NCI-H526 treated with DMSO at 0.1 percent for 48 hours (cell line): ENCODE measurements at places on chromosomes 12 and 14.

DNA sequence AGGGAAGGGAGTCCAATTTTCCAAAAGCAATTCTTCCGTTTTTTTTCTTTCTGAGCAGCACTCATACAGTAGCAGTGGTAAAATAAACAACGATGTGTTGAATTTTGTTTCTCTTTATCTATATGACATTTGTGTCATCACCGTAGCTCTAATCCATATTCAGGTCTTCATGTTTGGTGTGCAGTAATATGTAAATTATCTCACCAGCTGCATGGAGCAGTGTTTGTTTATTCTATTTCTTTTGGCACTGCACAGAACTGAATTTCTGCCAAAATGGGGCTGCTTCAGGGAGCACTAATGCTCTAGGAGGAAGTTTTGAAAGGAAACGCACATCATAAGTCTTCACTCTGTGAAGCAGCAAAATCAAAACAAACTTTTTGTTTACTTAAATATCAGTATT, 130.0 kb upstream of the NPAS3 start:
- DNase-seq, result peak; percentile 64

GRCh38 chr14:30440961-30441360, 118.0 kb upstream of the G2E3 start:
- no peak for DNase-seq

DNA sequence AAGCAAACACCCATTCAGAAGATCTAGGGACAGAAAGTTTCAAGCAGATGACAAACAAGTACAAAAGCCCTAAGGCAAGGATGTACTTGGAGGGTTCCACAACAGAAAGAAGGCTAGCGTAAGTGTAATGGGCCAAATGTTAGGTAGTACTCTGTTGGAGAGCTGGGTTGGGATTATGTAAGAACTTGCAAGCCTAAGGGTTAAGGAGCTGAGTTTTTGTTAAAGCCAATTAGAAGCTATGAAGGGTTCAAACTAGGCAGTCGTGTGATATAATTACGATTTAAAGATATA, 41.4 kb downstream of the HECTD1 start:
- no peak for DNase-seq

DNA sequence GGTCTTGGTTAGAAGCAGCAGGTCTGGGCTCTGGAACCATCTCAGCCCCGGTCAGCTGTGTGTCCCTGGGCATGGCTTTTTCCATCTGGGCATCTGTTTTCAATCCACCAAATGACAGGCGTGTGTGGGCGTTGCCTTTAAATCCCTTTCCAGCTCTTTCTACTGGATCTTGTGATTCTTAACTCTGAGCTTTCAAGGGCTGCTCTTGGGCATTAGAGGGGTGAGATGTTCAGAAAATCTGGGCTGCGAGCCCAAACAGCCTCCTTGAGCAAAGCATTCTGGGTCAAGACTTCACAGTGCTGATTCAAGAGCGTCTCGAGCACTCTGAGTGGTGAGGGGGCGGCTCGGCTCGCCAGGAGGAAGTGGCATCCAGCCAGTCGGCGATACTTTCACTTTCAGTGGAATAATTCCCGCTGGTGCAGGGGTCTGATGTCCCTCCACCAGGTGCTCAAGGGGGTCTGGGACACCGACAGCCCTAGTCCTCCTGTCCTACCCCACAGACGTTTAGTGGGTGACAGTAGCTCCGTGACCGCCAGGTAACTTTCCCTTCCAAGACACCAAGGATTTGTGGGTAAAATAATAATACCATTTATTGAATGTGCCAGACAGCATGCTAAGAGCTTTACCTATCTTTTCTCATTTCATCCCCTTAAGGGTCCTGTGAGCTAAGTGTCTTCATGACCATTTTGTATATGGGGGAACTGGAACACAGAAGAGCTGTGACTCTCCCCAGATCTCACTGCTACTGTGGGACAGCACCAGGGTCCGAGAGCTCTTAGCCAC, 114.0 kb downstream of the PLXNC1 start:
- DNase-seq, result no peak

GRCh38 chr14:37230551-37231194, 32.9 kb downstream of the MIPOL1 start:
- DNase-seq, result peak; percentile 70

DNA sequence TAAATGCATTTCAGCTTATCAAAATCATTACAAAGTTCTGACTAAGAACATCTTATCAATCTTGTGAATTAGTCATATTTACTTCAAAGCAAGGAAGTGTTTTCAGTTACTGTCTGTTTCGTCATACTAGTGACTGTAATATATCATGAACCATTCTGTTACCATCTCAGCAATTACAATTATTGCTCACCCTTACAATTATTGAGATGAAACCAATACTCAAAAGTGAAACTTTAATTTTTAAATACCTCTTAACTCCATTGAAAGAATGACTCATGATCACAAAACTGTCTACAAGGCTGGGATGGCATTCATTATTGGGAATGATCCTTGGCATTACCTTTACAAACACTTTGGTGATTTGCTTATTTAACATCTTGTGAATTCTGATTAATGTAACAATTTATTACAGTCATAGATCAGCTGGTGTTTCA, 90.3 kb downstream of the RPS6KA5 start:
- no peak for DNase-seq

- DNase-seq, result no peak
Observed at GRCh38 chr14:73227812-73228781, 9.2 kb upstream of the PAPLN start.

GRCh38 chr14:106694638-106695393, 1168.4 kb downstream of the TMEM121 start:
- DNase-seq, result peak; percentile 25

GRCh38 chr12:119630962-119631550, 36.9 kb upstream of the PRKAB1 start:
- no peak for DNase-seq

- no peak for DNase-seq
Observed at GRCh38 chr12:112303799-112304198, 78.4 kb downstream of the HECTD4 start.

DNA sequence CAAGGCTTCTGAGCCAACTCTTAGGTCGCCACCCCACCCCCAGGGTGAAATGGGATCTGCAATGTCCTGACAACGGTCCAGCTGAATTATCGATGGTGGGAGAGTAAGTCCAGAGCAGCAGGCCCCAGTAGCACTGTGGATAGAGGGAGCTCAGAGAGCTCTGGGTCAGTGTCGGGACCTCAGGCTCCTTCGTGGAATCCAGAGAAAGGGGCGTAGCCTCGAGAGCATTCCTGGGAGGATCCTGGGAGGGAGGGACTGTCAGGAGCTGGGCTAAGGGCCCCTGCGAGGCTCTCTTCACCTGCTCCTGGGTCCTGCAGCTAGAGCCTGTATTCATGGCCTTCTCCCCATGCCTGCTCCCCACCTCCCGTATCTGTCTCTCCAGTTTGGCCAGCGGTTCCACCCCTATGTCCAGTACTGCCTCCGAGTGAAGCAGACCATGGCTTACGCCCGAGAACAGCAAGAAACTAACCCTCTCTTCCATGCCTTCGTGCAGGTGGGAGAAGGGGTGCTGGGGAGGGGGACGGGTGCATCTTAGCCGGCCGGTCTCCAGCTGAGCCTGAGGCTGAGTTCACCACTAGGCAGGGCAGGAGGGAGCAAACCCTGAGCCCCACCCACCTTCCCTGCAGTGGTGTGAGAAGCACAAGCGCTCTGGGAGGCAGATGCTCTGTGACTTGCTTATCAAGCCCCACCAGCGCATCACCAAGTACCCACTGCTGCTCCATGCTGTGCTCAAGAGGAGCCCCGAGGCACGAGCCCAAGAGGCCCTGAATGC, 6.6 kb downstream of the PLEKHG6 start:
- no peak for DNase-seq

GRCh38 chr12:752695-753610, 574 bp downstream of the WNK1 start:
- no peak for DNase-seq

GRCh38 chr12:110174373-110174996, 50.3 kb downstream of the IFT81 start:
- DNase-seq, result no peak

DNA sequence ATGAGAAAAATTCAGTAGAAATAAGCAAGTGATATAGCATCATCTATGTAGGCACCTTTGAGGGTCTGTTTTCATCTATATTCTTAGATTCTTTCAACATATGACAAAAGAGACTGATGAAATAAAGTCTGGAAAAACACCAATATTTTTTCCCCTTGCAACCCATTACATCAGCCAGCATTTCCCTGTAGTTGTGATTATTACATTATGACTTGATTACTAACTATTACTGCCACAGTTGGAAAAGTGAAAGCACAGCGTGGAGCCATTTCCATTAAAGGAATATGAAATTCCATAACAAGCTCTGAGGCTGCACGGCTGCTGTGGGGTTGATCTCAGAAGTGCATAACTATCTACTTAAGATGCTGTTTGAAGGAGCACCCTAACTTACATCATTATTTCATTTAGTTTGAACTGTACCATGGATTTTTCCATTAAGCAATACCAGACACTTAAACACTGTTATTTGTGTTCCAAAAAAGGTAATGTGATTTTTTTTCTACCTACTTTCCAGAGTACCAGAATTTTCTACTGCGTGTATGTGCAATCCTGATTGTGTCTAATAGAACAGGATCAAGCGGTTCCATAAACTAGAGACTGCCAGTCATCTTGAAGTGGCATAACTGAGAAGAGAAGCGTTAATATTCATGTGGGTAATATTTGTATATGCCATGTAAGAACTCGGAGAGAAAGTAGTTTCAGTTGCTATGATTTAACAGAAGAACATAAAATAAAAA, 405.5 kb downstream of the MDGA2 start:
- DNase-seq, result no peak

DNA sequence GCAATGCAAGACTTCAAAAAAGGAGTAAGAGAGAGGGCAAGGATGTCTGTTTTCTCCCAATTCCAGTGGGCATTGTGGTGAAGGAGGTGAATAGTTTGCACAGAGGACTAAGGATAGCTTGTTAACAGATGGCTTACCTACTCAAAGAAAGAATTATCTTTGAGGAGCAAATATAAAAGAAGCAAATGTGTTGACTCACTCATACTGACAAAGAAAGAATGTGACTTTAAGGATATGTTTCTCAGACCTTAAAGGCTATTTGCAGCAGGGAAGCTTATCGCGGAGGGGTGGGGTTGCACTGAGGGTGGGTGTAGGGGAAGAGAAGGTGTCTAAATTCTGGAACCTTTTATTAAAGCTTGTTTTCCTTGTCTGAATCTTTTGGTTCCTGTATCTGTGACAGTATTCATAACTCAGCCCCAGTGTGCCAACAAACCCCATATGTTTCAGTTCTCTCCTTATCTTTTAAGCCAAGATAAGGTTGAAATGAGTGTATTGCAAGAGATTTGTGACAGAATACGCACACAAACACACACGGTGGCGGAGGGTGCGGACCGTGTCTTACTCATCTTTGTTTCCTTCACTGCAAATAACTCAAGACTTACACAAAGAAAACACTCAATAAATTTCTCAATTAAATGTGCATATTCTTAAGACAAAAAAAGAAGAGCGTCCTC, 146.4 kb upstream of the ARID2 start:
- no peak for DNase-seq

DNA sequence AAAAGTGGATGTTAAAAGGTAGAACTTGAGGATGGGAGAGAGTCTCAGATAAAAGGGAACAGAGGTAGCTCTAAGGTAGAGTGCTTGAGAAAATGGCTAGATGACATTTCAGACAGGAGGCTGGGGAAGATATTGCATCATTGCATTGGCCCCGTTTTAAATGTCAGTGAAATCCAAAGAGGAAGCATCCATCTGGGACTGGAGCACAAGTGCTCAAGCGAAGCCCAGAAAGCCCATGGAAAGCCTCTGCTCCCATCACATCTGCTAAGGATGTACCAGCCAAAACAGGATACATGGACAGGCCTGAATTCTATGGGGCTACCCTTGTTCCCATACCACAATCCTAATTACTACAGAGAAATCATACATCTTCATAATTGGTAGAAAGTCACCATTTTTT, 581.5 kb upstream of the TMEM132C start:
- DNase-seq, result no peak

- peak; percentile 58 for DNase-seq
Observed at GRCh38 chr14:106790189-106791036, 1264.0 kb downstream of the TMEM121 start.

DNA sequence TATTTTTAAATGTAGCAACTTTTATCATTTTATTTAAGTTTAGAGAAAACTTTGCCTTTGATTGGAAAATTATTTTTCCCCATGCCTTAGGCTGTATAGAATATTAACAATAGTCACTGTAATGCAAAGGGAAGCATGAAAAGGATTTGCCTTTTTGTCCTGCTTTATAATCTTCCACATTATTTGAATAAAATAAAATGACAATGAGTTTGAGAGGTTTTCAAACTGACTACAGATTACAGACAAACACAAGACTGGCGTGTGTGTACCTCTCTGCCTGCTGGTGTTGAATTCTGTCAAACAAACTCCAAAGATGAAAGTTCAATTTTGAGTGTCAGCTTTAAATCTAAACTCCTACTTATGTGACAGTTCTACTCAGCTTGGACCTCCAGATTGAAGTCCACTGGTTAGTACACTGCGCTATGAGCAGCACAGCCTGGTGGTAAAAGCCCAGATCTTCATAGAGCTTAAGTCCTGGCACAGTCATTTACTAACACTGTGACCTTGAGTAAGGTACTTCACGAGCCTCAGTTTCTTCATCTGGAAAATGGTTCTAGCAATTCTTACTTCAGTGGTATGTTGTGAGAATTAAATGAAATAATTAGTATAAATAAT, 98.3 kb upstream of the CPNE8 start:
- DNase-seq, result no peak

- no peak for DNase-seq
Observed at GRCh38 chr14:61705017-61705416, 9.7 kb downstream of the HIF1A start.

GRCh38 chr14:31926652-31927347, 150.3 kb upstream of the ARHGAP5 start:
- no peak for DNase-seq

- DNase-seq, result no peak
Observed at GRCh38 chr12:6297170-6297569, 13.3 kb upstream of the PLEKHG6 start.

DNA sequence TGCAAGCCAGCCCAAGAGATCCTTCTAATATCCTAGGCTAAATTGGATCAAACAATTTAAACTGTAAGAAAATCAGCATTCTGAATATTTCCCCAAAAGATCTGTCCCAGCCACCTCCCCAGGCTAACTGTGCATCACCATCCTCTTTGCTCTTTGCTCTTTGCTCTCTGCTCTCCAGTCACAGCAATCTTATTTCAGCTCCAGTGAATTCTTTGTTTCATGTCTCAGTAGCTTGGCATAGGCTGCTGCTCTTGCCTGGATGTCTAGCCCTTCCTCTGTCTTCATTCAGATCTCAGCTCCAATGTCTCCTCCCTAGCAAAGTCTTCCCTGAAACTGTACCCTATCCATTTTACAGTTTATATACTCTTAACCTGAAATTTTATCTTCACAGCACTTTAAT, 399.8 kb upstream of the USP15 start:
- no peak for DNase-seq

- no peak for DNase-seq
Observed at GRCh38 chr12:94962670-94963069, 40.8 kb downstream of the NDUFA12 start.
